ENCODE measurements at places on chromosomes 2 and 18.

- DNase-seq, result peak; percentile 51
These were observed 2113.3 kb upstream of the PIK3C3 start for GRCh38 chr18:39841482-39842365.

DNA sequence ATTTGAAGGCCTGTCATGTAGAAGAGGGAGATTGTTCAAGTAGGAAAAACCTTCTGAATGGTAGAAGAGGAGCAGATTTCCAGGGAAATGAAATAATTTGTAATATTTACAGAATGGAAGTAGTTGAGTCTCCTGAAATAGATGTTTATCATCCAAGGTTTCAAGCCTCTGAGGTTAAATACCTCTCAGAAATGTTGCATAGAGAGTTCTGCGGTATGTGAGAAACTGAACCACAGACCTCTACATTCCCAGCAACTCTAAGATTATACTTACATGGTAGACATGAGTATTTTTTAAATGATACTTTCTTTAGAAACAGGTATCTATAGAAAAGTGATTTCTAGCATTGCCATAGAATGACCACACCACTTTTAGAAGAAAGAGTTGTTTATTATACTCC lies 379.8 kb upstream of the FANCL start:
- DNase-seq, result no peak

DNA sequence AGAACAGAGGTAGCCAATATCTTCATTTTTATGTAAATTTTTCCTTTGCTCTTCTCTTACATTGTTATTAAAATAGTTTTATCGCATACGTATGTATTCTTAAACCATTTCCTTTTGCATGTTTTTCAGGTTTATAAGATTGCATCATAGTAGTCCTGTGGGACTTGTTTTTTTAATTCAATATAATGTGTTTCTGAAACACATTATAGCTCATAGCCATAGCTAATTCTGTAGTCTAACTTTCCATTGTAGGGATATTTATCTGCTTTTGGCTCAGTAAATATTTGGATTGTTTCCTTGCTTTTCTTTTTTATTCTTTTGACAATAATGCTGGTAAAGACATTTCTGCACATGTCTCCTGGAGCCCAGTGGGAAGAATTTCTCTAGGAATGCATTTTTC lies 484.3 kb downstream of the PTPRM start:
- DNase-seq, result no peak

GRCh38 chr2:23767876-23768621 lies 158.9 kb downstream of the ATAD2B start:
- DNase-seq, result no peak

- DNase-seq, result no peak
These were observed 37.8 kb upstream of the EFEMP1 start for GRCh38 chr2:55961318-55961911.

GRCh38 chr2:156883804-156884203 lies 373.7 kb upstream of the GALNT5 start:
- no peak for DNase-seq

- peak; percentile 57 for DNase-seq
These were observed 241.8 kb upstream of the RAB12 start for GRCh38 chr18:8367217-8367988.

GRCh38 chr18:76707534-76707933 lies 114.8 kb upstream of the ZNF236 start:
- no peak for DNase-seq

GRCh38 chr2:54648256-54648655 lies 75.2 kb upstream of the EML6 start:
- no peak for DNase-seq

GRCh38 chr2:12890066-12890465 lies 173.3 kb downstream of the TRIB2 start:
- no peak for DNase-seq
